Stimulated activated memory B cell treated with anti-CD40 and anti-IgM and Interleukin-4, amounts not matched to agents 10 μg/mL and 1 μg/mL and 100 μg/mL, for 72 hours (primary cell): ENCODE measurements at places on chromosomes 11 and 22.

DNA sequence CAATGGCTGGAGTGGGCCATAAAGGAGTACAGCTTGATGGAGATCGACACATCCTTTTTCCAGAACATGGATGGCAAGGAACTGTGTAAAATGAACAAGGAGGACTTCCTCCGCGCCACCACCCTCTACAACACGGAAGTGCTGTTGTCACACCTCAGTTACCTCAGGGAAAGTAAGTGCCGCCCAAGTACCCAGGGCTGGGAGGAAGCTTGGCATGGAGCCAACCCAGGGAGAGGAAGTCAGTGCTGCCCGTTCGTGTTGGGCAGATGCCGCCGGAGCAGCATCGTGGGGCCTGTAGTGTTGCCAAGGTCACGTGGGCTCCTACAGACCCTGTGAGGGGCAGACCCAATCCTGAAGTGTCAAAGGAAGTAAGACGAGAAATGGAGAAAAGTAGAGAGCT, 78.9 kb downstream of the FLI1 start:
- ATAC-seq, result peak; percentile 87

- ATAC-seq, result no peak
Observed at GRCh38 chr22:49514211-49514610, 313.5 kb downstream of the BRD1 start.

DNA sequence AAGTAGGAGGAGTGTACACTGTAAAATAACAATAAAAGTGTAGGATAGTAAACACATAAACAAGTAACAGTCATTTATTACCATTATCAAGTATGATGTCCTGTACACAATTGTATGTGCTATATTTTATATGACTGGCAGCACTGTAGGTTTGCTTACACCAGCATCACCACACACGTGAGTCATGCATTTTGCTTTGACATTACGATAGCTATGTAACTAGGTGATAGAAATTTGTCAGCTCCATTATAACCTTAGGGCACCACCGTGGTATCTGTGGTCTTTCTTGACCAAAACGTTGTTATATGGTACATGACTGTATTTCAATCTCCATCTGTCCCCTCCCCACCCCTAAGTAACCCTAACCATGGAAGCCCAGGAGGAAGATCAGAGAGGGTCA, 1.1 kb downstream of the DNAL4 start:
- no peak for ATAC-seq

GRCh38 chr11:61538636-61538961, 30.1 kb downstream of the LRRC10B start:
- ATAC-seq, result no peak

DNA sequence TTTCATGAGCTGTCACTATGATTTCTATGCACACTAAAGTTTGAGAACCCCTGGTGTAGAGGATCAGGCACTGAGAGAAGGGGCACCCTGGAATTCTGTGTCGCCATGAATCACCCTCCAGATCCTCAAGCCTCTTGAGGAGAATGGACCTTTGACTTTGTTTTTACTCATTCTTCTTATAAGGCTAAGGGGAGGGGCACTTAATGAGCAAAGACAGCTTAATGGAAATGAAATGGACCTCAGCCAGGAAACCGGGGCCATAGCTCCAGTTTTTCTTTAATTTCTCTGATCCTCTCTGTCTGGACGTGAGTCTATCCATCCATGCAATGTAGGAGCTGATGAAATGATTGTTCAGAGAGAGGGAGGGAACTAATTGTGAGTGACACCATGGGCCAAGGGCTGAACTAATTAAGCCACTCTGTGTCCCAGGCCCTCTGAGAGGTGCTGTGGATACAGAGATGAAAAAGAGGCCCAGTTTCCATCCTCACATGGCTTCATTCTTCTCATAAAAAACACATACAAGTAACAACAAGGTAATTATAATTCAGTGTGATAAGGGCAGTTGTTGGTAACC, 32.8 kb downstream of the OR2AT4 start:
- ATAC-seq, result no peak

- no peak for ATAC-seq
Observed at GRCh38 chr11:114311946-114312345, 15.7 kb downstream of the NNMT start.

GRCh38 chr11:59171508-59172322, at the start of gene DTX4:
Gene DTX4 (plus strand): TSS chr11:59172132. CDS start chr11:59172596, 464 bp downstream.
- peak; percentile 89 for ATAC-seq

DNA sequence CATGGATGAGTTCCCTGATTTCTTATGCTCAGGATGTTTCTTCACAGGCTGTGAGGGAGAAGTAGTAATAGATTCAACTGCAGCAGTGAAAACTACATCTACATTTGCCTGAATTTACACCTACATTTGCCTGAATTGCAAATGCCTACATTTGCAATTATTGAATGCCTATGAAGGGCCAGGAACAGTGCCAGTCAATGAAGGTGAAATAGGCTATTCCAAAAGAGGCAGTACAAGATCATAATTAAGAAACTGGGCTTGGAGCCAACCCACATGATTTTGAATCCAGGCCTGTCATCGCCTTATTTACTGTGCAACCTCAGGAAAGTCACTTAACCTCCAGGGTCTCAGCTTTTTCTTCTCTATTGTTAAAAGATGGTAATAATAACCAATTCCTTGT, 1353.3 kb downstream of the FAM181B start:
- ATAC-seq, result no peak
